ENCODE measurements at places on chromosomes 13 and 19.

- no peak for DNase-seq
Observed at GRCh38 chr19:47824396-47824795, 2.7 kb downstream of the CRX start.

DNA sequence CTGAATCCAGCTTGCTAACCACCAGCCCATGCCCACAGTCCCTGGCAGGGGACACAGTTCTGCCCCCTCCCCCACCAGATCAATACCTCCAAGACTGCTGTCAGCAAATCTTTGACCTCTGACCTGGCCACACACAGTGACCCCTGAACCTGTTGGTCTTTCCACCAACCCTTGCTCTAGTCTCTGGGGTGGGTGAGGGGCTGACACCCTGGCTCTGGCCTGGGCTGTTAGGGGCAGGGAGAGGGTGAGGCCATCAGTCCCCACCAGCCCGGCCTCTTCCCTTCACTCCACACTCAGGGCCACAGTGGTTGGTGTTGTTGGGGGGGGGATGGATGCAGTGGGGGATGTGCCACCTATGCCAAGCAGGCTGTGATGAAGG, 21.8 kb upstream of the SLC7A10 start:
- no peak for DNase-seq

- DNase-seq = no peak
Observed at GRCh38 chr19:46813839-46814358, 25.5 kb upstream of the SLC1A5 start.

- DNase-seq = no peak
Observed at GRCh38 chr19:45419396-45419795, 4.3 kb downstream of the ERCC1 start.

- DNase-seq = no peak
Observed at GRCh38 chr19:55255618-55256423, 3.0 kb downstream of the PPP6R1 start.

DNA sequence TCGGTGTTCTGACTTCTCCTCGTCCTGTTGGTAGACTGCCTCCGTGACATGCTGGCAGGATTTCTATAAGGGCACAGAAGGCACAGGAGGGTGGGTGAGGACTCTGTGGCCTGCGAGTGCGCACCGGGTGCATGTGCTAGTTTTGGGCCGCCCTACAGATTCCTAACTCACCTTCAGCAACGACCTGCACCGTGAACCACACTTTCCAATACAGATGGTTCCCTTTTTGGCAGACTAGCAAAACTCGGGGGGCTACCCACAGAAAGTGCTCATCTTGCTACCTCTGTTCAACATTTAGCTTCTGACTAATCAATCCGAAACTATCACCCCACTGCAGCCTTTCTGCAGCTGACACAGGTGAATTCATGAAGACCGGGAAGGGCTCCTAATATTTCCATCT, 14.1 kb upstream of the AMER2 start:
- no peak for DNase-seq

- no peak for DNase-seq
Observed at GRCh38 chr19:38004186-38004520, 97.1 kb downstream of the SIPA1L3 start.

GRCh38 chr13:77896977-77897376, 21.7 kb downstream of the EDNRB start:
- DNase-seq = no peak

- DNase-seq = no peak
Observed at GRCh38 chr13:110542169-110542796, 19.2 kb downstream of the RAB20 start.

GRCh38 chr13:39599012-39599411, 4.0 kb downstream of the LHFPL6 start:
- DNase-seq = no peak
